ENCODE measurements at places on chromosomes 12 and 14.

GRCh38 chr12:54324617-54325441, at the start of gene COPZ1:
Gene COPZ1, plus strand, starts transcription at chr12:54325131. Its CDS starts 33 bp downstream, at chr12:54325164.
- peak; percentile 98 for DNase-seq

- DNase-seq = no peak
Measured at GRCh38 chr14:45084946-45085346, 1.0 kb downstream of the PRPF39 start.

GRCh38 chr14:61322011-61322798, 826 bp downstream of the PRKCH start:
- no peak for DNase-seq

- no peak for DNase-seq
Measured at GRCh38 chr12:2578772-2579171, 216.0 kb upstream of the FKBP4 start.

- DNase-seq = peak; percentile 52
Measured at GRCh38 chr14:33836203-33836899, 114.5 kb downstream of the EGLN3 start.

DNA sequence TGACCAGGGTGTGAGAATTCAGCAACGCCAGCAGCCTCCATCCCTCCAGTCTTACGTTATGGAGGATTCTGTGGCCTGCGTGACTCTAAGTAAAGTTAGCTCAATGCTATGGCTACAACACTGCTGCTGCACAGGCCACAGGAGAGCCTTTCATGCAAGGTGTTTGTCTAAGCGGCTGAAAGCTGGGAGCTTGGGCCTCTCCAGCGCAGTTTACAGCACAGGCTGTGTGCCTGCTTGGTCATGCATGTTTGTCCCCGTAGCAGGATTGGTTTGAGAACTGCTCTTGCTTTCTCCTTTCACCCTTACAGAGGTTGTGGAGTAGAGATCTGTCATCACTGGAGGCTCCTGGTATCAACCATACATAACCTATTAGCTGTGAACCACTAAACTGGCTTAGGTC, 113.1 kb upstream of the TMCC3 start:
- no peak for DNase-seq

- no peak for DNase-seq
Measured at GRCh38 chr12:15205341-15206010, 15.7 kb downstream of the RERG start.

- no peak for DNase-seq
Measured at GRCh38 chr12:12927211-12928079, 24.5 kb downstream of the GPRC5D start.

GRCh38 chr12:93198086-93198485, 179.6 kb upstream of the NUDT4 start:
- no peak for DNase-seq

DNA sequence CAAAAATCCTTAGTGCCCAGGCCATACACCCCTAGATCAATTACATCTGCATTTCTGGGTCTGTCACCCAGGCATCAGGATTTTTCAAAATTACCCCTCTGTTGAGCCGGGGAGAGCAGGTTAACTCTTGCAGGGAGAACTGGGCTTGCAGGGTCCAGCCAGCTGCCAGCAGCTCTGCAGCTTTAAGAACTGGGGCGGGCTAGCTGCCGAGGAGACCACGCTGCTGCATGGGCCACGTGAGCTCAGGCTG, at the start of gene DGLUCY:
Gene DGLUCY (plus strand): TSS at position 245 of the 250 bp plus-strand sequence. CDS start 46,222 bp downstream, outside the sequence.
- no peak for DNase-seq

- DNase-seq = no peak
Measured at GRCh38 chr12:121871467-121871866, 12.8 kb upstream of the HPD start.

GRCh38 chr12:53344824-53345485, 8.8 kb upstream of the SP7 start:
- DNase-seq = peak; percentile 11

- no peak for DNase-seq
Measured at GRCh38 chr12:107267604-107268003, 174.3 kb upstream of the CRY1 start.

- no peak for DNase-seq
Measured at GRCh38 chr12:62976110-62976662, 41.2 kb upstream of the PPM1H start.

DNA sequence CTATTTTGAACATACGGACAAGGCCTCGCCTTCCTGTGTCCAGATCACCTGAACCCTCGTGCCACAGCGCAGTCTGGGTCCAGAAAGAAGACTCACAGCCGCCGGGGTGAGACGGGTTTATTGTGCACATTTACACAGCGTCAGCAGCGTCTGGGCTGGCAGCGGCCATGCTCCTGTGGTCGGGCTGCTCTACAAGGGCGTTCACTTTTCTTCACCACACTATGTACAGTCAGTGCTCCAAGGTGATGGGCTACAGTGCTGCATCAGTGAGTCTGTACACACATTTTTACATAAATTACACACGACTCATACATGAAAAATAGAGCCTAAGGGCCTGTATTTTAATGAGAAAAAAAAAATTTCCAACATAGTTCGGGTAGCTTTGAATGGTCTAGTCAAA, 18.0 kb downstream of the ZFYVE21 start:
- DNase-seq = no peak

DNA sequence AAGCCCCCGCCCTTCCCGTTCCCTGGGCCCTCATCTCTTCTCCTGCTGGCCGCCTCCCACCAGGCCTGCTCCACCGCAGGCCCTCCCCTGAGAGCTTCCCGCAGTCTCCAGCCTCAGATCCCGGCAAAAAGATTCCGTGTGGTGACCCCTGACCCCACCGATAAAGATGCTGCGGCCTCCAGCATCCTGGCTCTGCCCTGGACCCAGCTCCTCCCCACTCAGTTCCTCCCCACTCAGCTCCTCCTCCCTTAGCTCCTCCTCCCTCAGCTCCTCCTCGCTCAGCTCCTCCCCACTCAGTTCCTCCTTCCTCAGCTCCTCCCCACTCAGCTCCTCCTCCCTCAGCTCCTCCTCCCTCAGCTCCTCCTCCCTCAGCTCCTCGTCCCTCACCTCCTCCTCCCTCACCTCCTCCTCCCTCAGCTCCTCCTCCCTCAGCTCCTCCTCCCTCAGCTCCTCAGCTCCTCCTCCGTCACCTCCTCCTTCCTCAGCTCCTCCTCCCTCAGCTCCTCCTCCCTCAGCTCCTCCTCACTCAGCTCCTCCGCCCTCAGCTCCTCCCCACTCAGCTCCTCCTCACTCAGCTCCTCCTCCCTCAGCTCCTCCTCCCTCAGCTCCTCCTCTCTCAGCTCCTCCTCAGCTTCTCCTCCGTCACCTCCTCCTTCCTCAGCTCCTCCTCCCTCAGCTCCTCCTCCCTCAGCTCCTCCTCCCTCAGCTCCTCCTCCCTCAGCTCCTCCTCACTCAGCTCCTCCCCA, 17.0 kb downstream of the NOC4L start:
- DNase-seq = no peak

DNA sequence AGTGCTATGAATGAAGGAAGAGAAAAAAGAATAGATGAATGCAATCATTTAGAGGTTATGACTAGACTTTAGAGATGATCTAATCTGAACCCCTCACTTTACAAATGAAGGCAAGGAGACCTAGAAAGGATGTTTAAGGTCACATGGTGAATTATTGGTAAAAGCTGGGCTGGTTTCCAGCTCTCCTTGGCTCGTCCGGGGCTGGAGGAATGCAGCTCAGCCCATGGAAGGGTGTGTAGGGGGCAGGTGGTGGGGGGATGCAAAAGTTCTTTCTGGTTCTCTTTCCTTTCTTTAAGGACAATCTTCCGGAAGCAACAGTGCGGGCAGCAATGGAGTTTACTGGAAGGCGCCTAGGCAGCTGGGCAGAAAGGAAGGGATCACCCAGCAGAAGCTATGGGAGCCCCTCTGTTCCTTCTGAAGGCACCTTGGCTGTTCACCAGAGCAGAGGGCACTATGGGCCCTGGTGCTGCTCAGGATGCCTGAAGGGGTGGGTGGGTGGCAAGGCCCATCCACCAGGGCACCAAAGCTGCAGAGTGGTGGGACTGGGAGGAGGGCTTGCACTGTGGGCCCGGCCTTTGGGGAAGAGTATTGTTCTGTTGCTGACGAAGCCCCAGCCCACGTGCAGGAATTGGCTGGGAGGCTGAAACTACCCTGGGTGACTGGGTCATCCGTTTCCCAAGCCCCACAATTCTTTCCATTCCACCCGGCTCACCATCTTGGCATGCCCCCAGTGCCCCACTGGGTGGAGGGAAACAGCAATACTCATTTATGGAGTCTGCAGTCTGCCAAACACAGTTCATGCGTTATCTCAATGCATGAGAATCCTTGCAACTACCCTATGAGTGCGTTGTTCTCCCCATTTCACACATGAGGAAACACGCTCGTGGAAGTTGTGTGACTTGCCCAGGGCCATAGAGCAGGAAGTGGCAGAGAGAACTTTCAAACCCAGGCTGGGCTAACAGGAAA, 78.2 kb downstream of the IRF2BPL start:
- no peak for DNase-seq

GRCh38 chr14:105140581-105140980, 28.0 kb downstream of the JAG2 start:
- DNase-seq = no peak

DNA sequence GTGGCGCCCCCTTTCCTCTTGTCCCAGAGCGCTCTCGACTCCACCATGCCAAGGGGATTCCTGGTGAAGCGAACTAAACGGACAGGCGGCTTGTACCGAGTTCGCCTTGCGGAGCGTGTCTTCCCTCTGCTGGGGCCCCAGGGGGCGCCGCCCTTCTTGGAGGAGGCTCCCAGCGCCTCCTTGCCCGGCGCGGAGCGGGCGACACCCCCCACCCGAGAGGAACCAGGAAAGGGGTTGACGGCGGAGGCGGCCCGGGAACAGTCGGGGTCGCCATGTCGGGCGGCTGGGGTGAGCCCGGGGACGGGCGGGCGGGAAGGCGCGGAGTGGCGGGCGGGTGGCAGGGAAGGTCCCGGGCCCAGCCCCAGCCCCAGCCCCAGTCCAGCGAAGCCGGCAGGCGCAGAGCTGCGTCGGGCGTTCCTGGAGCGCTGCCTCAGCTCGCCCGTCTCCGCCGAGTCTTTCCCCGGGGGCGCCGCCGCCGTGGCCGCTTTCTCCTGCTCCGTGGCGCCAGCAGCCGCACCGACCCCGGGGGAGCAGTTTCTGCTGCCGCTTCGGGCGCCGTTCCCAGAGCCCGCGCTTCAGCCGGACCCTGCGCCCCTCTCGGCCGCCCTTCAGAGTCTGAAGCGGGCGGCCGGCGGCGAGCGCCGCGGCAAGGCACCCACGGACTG, 376 bp downstream of the INSM2 start:
- peak; percentile 85 for DNase-seq

DNA sequence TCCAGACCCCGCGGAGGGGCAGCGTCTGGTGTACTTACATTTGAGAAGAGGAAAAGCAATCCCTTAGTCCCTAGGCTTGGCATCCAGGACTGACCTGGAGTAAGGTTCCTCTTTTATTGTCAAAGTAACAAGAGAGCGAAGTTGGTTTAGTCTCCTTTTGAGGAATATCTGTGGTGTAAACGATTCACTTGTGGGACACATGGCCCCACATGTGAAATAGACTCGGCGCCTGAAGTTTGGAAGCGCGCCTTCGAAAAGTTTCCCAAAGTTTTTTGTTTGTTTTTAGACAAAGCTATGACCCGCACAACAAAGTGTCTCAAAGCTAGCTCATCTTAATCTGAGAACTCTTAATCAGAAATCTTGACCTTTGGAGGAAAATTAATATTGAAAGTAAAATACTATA, 744 bp downstream of the STYX start:
- DNase-seq = no peak

GRCh38 chr12:54504550-54504949, 7.0 kb downstream of the NCKAP1L start:
- no peak for DNase-seq

GRCh38 chr14:90815572-90815821, 733 bp downstream of the TTC7B start:
- DNase-seq = no peak

DNA sequence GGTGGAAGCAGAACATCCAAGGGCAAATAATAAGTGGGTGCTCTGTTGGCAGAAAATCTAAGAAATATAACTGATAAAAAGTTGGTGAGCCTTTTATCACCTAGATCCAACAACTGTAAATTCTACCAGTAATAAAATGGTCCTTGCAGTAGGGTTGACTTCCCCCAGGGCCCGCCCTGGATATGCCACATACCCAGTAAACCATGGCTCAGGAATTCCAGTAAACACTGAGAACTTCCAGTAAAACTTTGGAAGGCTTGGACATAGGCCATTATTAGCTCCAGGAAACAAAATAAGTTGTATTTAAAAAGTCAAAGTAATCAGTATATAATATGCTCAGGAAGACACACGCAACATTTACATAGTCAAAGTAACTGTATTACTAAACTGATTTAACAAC, 402.2 kb downstream of the BCAT1 start:
- no peak for DNase-seq

- DNase-seq = no peak
Measured at GRCh38 chr12:20404576-20405346, 36.4 kb downstream of the PDE3A start.

GRCh38 chr14:98375566-98375965, 896.4 kb downstream of the BCL11B start:
- DNase-seq = no peak
